Stimulated activated CD4-positive, alpha-beta T cell treated with anti-CD3 and anti-CD28 coated beads, Interleukin-1b, Interleukin-23, amount 100 ng/mL, for 48 hours (primary cell): ENCODE measurements at places on chromosomes 1 and 21.
A peak's percentile ranks its signal among the peaks of the same experiment; 100 is the strongest.

DNA sequence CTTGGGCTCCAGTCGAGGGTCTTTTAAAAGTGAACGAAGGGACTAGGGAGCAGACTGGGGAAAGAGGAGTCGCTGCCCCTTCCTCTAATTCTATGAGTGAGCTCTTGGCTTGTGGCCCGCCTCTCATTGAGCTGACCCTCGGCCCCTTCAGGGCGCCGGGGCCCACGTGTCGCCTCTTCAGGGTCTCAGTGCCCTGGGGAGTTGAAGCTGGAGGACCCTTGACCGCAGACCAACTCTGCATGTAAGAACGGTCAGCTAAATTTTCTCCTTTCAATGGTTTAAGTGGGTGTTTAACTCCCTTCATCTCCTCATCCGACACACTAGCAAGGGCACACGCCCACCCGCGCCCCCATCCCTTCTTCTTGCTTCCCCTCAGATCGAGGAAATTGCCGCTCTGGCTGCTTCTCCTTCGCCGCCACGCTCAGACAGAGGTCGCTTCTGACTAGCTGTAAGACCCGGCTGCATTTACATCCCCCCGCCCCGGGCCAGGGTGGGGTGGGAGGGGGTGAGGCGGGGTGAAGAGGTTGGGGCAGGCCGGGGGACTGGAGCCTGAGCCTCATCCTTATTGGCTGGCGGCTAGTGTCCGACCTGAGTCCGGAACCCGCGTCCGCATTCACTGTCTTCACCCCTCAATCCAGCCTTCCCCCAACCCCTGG, 10.9 kb downstream of the NR5A2 start:
- DNase-seq: no peak

DNA sequence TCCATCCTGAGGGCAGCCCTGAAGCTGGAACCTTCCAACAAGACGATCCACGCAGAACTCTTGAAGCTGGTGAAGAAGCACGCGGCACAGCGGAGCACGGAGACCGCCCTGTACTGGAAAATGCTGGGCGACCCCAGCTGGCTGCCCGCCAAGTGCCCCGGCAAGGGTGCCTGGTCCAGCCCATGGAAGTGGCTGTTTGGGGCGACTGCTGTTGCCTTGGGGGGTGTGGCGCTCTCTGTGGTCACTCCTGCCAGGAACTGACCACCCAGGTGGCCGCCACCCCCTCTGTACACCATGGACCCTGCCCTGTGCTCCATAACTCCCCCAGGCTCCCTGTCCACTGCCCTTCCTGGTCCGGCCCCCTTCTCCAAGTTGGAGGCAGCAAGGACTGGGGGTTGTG, 90.8 kb downstream of the PPP1R12B start:
- DNase-seq: no peak

DNA sequence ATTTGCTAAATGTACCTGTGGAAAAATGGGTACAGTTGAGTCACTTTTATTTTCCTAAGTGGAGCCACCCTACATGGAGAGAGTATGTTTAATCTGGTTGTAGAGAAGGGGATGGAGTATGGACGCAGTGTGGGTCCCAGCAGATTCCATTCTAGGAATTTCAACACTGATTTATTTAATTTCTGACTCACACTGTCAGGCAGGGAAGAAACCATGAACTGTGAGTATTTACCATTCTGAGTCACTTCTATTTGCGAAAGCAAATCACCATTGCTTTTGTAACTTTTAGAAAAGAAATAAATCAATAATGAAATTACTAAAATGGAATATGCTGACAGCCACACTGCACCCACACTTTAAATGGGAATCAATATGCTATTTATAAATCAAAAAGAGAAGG, 339.0 kb downstream of the DSCAM start:
- no peak for DNase-seq

GRCh38 chr1:32533792-32534327, 5.4 kb upstream of the ZBTB8A start:
- no peak for DNase-seq

- DNase-seq: no peak
Measured at GRCh38 chr1:184972315-184973055, 1.8 kb downstream of the NIBAN1 start.

- no peak for DNase-seq
Measured at GRCh38 chr1:3313576-3313950, 140.9 kb upstream of the ARHGEF16 start.

DNA sequence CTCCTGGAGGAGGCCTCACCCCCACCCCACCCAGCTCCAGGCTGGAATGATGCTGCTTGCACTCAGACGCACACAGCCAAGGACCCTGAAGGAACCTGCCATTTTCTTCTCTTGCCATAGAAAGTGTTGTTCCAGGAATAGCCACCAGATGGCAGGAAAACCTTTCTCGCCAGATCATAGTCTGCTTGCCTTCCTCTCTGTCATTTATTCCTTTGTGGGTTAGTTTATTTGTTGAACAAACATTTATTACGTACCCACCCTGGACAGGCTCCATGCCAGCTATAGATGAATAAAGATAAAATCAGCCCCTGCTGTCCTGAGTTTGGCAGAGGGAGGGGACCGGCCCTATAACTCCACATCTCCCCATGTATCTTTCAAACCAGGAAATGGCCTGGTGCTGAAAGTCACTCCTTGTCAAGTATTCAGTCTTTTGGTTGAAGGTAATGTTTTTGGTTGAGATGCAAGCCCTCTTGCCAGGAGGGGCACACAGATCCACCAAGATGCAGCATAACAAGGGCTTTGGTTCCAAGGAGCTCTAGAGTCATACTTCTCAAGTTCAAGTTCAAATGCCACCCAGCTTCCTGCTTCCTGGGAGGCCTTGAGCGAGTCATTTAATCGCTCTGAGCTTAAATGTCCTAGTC, 7.0 kb upstream of the KCNC4 start:
- DNase-seq: peak; percentile 66

DNA sequence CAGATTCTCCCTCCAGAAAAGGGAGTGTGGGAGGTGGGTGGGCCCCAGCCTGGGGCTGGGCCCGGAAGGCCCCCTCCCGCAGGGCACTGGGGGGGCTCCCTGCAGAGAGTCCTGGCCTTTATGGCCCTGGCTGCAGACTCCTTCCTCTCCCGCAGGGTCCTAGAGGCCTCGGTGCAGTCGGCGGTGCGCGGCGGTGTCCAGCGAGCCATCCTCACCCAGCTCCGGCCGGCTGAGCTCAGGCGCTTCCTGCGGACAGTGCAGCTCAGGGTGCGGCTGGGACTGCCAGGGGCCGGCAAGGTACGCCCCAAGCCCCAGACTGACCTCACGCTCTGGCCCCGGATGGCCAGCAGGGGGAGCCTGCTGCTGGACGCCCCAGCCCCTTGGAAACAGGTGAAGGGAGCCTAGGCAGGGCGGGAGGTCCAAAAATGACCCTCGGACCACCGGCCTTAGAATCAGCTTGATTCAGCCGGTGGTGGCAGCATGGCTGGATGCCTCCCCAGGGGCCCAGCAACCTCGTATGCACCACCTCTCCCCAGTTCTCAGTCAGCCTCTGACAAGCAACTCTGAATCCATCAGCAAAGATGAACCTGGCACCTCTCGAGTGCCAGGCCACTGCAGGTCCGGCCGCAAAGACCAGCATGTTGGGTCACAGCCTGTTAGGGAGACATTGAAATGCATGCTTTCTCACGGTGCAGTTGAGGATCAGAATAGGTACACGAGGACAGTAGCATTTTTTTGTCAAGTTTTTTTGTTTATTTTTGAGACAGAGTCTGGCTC, 20.6 kb downstream of the MTHFR start:
- DNase-seq: peak; percentile 36

- no peak for DNase-seq
Measured at GRCh38 chr1:53271446-53272090, 33.2 kb upstream of the MAGOH start.

DNA sequence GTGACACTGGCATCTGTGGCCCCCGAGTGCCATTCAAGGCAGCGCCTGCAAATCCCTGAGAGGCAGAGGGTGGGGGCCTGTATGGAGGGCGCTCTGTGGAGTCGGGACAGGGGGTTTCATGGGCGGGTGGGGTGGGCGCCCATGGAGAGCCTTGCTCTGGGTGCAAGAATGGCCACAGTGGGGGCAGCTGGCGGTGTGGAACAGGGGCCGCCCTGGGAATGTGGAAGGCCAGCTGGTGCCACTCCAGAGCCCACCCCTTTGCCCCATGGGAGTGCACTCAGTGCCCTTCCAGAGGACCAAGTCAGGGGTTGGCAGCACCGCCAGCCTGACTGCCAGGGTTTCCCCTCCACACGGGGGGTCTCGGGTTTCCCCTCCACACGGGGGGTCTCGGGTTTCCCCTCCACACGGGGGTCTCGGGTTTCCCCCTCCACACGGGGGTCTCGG, 55.0 kb upstream of the TRAPPC10 start:
- DNase-seq: no peak

DNA sequence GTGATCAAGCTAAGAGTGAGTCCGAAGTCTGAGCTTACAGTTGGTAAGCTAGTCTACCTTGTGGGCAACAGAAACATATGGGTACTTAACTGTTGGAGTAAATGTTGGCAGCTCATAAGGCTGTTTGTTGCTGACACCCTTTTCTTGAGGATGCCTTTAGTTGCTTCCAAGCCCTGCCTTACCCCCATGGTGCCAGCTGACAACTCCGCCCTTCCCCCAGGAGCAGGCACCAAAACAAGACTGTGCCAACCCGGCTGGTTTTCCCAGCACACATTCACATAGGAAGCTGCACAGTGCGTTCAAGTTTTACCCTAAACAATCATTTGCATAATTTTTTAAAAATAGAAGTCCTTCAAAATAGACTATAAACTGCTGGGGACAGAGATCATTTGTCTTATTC, 150.2 kb upstream of the LMO4 start:
- no peak for DNase-seq

DNA sequence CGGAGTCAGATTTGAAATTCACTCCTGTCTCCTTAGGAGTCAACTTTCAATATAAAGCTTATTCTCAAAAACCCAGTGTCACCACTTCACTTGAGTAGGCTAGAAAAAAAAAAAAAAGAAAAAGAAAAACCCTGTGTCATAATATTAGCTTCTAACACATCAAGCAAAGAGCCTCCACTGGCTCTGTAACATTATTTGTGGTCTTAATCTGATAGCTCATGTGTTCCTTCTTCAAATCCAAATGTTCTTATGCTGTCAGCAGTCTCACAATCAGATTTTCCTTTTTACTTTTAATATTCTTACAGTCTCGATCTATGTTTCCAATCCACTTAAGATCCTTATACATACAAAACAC, 26.1 kb upstream of the PSMG1 start:
- no peak for DNase-seq

- no peak for DNase-seq
Measured at GRCh38 chr1:74681449-74681848, 7.9 kb upstream of the ERICH3 start.

GRCh38 chr1:2564815-2565374, 8.7 kb downstream of the TNFRSF14 start:
- no peak for DNase-seq

DNA sequence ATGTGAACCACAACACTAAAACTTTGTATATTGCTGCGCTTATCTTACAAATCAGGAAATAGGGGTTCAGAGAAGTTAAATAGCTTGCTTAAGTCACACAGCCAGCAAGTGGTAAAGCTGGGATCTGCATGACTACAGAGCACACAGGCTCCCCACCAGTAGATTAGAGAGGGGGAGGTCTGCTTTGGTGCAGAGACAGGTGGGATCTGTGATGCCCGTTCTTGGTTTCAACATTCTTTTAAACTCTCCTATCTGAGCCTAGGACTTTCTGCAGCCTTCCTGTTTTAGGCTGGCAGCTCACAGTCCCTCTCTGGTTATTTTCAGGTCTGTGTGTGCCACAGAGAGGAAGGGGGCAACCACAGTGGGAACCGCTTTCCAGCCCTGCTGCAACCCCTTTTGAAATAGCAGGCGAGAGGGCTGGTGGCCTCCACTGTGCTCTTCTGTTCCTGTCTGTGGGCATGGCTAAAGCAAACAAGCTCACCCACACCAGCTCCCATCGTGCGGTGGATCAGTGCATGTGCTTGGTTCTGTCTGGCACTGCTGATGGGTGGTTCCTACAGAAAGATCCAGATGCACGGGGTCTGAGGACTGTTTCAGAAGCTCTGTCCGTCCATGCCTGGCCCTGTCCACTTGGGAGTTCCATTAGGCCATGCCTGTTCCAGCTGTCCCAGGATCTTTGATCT, 1.7 kb upstream of the IL6R start:
- DNase-seq: no peak

DNA sequence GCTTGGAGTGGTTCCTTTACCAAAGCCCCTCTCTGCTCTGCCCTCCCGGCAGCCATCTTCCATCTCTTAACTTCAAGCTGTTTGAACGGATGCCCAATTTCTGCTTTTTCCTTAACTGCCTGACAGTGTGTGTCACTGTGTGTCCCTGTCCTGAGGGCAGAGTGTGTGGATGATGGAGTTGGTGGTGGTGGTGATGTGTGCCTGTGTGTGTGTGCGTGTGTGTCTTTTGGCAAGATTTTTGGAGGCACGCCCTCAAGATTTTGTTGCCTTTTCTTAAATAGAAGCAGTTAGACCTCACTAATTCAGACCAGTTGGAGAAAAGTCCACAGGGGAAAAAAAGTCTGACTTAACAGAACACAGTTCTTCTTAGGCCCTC, 30.3 kb downstream of the SERTAD4 start:
- DNase-seq: no peak

DNA sequence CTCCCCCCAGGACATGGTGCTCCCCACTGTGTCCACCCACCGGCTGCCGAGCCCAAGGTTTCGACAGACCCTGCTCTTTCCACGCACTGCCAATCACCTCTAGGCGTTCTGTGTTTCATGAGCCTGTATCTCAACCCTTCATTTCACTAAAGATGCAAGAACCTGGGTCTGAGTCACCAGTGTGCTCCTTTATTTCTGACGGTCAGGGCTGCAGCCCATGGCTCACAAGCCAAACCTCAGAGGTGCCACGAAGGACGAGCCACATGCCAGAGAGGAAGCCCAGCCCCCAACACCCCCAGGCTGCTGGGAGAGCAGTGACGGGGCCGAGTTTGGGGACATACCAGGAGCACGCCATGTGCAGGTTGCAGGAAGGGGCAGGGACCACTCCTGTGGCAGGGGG, 79.2 kb upstream of the ARHGEF16 start:
- no peak for DNase-seq

DNA sequence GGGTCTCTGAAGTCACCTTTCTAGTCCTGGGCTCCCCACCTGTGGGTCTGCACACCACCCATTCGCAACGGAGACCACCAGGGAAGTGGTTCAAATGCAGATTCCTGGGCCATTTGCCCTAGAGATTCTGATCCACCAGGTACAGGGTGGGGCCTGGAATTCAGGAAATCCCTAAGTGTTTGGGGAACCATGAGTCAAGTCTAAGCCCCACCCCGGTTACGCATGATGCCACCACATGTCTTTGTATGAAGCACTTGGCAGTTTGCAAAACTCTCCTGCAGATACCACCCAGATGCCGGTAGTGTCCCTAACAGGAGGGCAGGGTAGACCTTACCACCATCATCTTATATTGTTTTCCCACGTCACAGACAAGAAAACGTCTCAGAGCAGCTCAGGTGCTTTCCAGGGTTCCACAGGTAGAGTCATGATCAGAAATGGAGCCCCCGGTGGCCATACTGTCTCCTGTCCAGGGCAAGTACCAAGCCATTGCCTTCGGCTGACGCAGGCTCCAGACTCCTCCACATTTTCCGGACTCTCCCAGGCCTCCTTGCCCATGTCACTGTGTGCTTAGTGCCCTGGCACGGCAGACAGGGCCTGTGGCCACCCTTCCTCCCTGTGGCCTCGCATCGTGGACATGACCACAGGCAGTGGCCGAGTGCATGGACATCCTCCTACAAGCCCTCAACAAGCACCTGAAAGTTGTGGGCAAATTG, 89.2 kb upstream of the TMEM51 start:
- no peak for DNase-seq

GRCh38 chr1:44743211-44743610, 3.6 kb downstream of the KIF2C start:
- no peak for DNase-seq

- no peak for DNase-seq
Measured at GRCh38 chr1:194296201-194296600, 1109.8 kb upstream of the B3GALT2 start.

GRCh38 chr1:195251900-195252299, 1356.3 kb downstream of the KCNT2 start:
- no peak for DNase-seq
